ENCODE measurements at places on chromosomes 11 and 22. TPM values are rescaled to one million over a fixed set of nuclear protein-coding genes. Genes with fewer than 3 reads are reported as not detected.

DNA sequence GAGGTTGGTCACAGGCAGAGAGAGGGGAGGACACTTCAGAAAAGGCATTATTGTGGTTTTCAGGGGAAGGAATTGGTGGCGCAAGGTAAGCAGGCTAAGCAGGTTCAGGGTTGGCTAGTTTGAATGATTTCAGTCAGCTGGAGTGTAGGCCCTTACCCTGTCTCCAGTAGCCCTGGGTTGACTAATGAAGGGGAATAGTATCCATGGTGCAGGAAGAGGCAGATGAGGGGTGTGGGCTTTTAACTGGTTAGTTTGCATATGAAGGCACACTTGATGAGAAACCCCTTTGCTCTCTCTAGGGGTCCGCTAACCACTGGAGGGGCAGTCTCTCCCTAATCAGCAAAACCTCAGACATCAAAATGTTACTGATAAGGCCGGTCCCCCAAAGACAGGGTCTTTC lies 249.7 kb downstream of the AASDHPPT start:
- H3K4me1 ChIP-seq, result no peaks in the 10 kb centered on the region
- H3K36me3 ChIP-seq, result no peaks in the 10 kb centered on the region
- no peaks in the 10 kb centered on the region for H3K27me3 ChIP-seq
- H3K4me3 ChIP-seq, result no peak overlapping the region
- H3K27ac ChIP-seq, result no peak overlapping the region
- DNase-seq, result no peak

- H3K27ac ChIP-seq, result no peak overlapping the region
- no peak for DNase-seq
- no peaks in the 10 kb centered on the region for H3K27me3 ChIP-seq
- H3K4me3 ChIP-seq, result no peak overlapping the region
- no peaks in the 10 kb centered on the region for H3K36me3 ChIP-seq
Observed at GRCh38 chr22:50138988-50139387, 31.5 kb upstream of the PANX2 start.

DNA sequence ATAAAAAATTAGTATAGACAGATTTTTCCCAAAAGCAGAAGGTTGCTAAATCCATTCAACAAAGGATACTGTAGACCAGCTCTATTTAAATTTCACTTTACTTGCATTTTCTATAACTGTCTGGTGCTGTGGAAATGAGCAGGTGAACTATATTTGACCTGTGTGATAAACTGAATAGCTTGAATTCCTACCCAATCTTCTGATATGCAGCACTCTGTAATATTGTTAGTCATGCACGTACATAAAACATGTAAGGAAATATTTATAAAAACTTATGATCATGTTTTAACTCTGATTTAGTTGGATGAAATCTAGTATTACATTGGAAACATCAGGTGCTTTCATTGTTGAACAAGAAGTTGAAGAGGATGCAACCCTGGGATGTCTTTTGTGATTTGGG lies 213.6 kb downstream of the DBX1 start:
- no peak for DNase-seq
- no peak overlapping the region for H3K27ac ChIP-seq
- no peaks in the 10 kb centered on the region for H3K36me3 ChIP-seq
- H3K27me3 ChIP-seq, result no peaks in the 10 kb centered on the region
- no peak overlapping the region for H3K4me3 ChIP-seq

DNA sequence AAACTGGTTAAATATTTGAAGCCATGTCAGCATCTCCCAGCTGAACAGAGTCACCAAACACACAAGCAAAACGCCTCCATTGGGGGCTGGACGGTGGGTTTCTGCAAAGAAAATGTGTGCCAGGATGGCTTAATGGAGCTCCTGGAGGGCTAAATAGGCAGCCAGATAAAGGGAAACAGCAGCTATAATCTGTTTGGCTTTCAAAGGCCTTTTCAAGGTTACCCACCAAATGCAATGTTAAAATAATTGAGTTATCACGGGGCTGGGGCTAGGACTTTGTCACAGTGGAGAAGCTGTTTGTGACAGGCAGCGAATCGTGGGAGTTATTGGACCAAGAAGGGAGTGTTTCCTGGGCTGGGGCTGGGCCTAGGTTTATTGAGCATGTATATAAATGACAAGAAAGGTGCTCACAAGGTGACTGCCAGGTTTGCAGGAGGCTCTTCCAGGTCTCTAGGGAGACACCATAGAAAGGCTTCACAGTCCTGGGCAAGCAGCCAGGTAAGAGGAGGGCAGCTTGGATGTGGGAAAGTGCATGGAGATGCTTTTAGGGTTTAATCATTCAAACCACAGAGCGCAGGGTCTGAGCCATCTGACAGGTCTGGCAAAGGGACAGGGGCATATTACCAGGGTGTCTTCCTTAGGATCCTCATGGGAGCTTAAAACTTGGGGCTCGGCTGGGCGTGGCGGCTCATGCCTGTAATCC lies 28.3 kb downstream of the GRIK4 start:
- H3K4me1 ChIP-seq, result peaks cover 22% of the 10 kb centered on the region
- DNase-seq, result no peak
- H3K27ac ChIP-seq, result no peak overlapping the region
- no peaks in the 10 kb centered on the region for H3K36me3 ChIP-seq

GRCh38 chr11:102564110-102564509 lies 33.6 kb upstream of the MMP7 start:
- no peak overlapping the region for H3K27ac ChIP-seq
- H3K4me1 ChIP-seq, result peaks cover 5% of the 10 kb centered on the region
- no peaks in the 10 kb centered on the region for H3K36me3 ChIP-seq
- no peak overlapping the region for H3K4me3 ChIP-seq
- DNase-seq, result no peak
- H3K27me3 ChIP-seq, result no peaks in the 10 kb centered on the region

DNA sequence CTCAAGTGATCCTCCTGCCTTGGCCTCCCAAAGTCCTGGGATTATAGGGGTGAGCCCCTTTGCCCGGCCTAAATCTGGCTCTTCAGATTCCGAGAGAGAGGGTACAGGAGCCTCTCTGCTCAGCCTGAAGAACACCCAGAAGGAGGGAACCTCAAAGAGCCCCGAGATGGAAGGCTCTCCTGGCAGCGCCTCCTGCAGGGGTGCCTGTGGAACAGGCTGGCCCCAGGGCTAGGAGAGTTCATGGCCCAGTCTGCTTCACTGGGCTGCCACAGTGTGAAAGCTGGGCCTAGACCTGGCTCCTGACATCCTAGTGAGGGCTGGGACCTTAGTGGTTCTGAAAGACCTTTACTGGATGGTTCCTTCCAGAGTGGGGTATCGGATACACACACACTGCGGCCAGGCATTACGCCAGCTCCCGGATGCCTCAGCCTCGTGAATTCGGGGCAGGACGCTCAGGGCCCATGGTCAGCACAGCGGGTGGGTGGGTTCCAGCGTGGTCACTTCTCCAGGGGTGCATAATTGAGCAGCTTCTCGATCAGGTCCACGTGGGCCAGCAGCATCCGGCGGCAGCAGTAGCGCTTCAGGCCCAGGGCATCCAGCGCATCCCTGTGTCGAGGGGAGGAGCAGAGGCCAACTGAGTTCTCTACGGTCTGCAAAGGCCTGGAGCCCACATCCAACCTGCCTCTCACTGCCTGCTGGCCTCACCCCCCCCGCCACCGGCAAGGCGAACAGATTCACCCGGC lies 2.3 kb downstream of the POLR2L start:
- no peaks in the 10 kb centered on the region for H3K36me3 ChIP-seq
- peaks cover 20% of the 10 kb centered on the region for H3K4me1 ChIP-seq
- DNase-seq, result no peak
- no peak overlapping the region for H3K4me3 ChIP-seq

The TCN2 gene
- total RNA-seq, result 66.5 TPM

Measured in neural progenitor cell (in vitro differentiated cells).